ENCODE measurements at places on chromosomes 5 and 9.

DNA sequence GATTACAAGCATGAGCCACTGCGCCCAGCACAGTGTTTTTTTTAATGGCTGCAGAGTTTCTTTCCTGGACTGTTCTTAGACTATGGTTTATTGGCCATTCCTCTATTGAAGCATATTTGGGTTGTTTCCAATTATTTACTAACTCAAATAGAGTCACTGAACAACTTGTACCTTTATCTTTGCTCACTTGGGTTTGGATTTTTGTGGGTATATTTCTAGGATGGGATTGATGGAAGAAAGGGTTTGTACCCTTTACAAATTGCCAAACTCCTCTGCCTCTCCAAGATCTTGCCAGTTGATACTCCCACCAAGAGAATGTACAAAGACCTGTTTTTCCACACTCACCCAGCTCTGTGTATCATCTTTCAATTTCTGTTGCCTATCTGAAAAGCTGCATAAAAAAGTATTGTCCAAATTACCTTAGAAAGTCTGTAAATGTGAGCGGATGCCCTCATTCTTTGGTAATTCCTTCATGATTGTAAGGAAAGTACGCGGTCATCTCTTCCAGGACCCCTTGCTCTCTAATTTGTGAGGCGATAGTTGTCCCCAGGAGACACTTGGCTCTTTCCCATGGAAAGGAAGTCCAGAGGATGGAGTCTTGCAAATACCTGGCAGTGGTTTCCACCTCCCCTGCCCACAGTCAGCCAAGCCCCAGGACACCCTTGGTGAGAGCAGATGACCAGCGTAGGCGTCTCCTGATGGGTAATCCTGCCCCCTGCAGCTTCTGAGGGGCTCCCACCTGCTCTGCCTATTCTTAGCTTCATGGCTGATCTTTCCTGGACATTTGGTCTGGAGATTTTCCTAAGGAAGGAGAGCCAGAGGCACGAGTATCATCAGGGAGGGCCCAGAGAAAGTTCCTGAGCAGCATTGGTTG is 33.0 kb downstream of the ARHGEF37 start:
- DNase-seq: no peak

DNA sequence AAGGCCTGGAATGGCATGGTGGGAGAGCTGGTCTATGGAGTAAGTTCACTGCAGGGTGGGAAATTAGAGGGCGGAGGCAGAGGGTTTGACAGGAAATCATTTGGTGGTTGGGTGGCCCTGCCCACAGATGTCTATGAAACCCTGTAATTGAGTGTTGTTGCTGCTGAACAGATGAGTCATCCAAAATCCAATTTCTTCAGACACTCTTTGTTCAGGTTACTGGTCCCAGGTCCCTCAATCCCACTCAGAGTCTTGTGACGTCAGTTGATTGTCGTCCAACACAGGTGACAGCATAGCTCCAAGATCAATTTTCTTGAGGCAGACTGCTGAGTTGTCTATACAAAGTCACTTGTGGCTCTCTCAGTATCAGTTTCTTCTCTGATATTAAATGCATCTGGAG is 208.6 kb downstream of the GRIA1 start:
- DNase-seq: no peak

GRCh38 chr5:145347026-145347616 is 488.0 kb downstream of the PRELID2 start:
- DNase-seq: no peak

GRCh38 chr9:25003686-25004085 is 458.0 kb upstream of the IZUMO3 start:
- no peak for DNase-seq

Data from epithelial cell of prostate (primary cell).